ENCODE measurements at places on chromosomes 11 and 22.

- no peak for DNase-seq
These were observed 8.9 kb upstream of the NLRP6 start for GRCh38 chr11:269146-269890.

GRCh38 chr11:9320047-9320446, 5.7 kb upstream of the TMEM41B start:
- DNase-seq = no peak

GRCh38 chr11:119388103-119388502, 6.6 kb upstream of the USP2 start:
- DNase-seq = no peak

- DNase-seq = no peak
These were observed 50.0 kb upstream of the CHST1 start for GRCh38 chr11:45715418-45715817.

DNA sequence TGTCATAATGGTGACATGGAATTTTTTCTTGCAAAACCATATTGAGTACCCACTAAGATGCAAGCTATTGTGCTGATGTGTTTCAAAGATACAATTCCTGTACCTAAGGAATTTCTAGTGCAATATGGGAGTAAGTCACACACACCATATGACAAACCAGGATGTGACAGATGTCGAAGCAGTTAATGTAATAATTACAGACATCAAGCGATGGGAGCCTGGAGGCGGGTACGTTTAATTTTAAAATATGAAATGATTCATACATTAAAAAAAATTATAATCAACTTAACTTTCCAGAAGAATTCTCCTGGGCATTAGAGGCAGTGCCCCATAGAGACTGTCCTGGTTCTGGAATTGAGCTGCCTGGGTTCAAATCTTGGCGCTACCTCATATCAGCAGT, 6.0 kb downstream of the SYCE3 start:
- no peak for DNase-seq

- DNase-seq = no peak
These were observed 412.3 kb downstream of the BRD1 start for GRCh38 chr22:49415151-49415951.

DNA sequence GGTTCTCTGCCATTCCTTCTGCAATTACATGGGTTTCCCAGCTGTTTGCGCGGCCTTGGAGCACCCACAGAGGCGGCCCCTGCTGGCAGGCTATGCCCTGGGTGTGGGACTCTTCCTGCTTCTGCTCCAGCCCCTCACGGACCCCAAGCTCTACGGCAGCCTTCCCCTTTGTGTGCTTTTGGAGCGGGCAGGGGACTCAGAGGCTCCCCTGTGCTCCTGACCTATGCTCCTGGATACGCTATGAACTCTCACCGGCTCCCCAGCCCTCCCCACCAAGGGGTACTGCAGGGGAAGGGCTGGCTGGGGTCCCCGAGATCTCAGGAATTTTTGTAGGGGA, 2.6 kb downstream of the RCE1 start:
- DNase-seq = no peak

DNA sequence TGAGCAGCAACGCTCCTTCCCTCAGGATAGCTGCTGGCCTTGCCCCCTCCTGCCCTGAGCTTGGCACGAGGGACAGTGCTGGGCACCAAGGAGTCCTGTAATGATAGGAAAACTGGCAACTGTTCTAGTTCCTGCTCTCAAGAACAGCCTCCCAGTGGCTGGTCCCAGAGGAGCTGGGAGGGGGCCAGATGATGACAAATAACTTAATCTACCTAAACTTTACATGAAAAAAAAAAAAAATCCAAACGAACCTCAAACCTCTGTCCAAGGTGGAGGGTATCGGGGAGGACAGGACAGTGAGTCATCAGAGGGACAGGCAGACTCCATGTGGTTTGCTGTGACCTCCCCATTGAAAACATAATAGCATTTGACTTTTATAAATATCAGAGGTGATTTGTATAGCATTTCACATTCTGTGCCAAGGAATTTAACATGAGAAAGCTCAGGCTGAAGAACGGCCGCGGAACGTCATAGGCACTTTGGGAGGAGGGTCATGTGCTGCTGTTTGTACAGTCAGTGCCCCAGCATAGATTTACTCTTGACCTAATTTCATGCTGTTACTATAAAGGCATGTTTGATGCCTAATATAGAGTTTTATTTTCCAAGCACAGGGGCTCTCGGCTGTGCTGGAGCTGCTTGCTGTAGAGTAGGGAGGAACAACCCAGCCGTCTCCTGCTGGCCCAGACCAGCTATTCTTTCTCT, 98.2 kb upstream of the NNMT start:
- DNase-seq = no peak

Data from activated gamma-delta T cell (primary cell).